ENCODE measurements at places on chromosomes 2 and 18. TPM values are rescaled to one million over a fixed set of nuclear protein-coding genes. Genes with fewer than 3 reads are reported as not detected.

DNA sequence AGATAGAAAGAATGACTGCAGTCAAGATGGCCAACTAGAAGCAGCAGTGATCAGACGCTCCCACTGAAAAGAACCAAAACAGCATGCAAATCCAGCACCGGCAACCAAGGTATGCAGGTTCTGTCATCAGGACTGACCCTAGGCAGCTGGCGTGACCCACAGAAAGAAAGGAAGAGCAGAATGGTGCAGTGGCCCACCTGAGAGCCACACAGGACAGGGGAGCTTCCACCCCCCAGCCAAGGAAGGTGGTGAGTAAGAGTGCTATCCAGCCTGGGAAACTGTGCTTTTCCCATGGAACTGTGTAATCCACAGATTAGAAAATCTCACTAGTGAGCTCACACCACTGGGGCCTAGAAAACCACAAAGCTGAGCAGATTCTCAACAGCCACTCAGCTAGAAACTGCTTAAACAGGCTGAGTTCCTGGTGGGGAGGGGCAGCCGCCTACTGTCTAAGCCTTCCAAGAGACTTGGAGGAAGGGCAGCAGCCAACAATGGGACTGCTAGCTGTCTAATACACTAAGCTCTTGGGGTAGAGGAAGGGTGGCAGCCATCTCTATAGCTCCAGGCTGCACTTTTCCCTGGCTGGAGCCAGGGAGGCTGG, 127.9 kb downstream of the EVA1A start:
- no peak for DNase-seq

GRCh38 chr2:18578033-18578432, 11.3 kb downstream of the NT5C1B start:
- DNase-seq = no peak

DNA sequence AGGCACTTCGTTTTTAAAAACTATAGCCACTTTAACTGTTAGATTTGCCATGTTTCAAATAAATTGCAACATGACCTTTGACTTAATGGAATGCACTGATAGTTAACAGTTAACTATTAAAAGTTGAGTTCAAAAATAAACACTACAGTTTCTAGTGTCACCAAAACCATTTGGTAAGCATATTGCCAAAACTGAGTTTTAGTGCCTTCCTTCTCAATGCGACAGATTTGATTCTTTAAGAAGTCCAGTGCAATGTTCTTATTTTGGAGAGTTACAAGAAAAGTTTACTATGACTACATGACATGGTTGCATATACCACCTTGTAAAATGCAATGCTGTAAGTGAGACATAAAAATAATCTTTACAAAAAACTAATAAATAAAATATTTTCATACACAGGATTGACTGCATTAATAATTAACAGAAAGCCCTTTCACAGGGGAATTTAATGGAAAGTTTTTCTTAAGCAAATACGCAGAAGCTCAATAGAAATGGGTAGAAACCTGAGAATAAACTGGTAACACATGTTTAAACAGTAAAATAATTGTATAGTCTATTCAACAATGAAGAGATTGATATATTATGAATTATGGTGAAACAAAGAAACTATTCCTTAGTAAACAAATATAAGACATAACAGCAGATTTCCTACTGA, 53.8 kb downstream of the GRB14 start:
- no peak for DNase-seq

Gene TFCP2L1
- 0.05 TPM for polyA plus RNA-seq

Gene SULT1C4
- polyA plus RNA-seq = 0.05 TPM

All from BJ (cell line).